ENCODE measurements at places on chromosomes 3 and 15.

GRCh38 chr15:51484781-51485180 lies 137.8 kb downstream of the DMXL2 start:
- DNase-seq = no peak

DNA sequence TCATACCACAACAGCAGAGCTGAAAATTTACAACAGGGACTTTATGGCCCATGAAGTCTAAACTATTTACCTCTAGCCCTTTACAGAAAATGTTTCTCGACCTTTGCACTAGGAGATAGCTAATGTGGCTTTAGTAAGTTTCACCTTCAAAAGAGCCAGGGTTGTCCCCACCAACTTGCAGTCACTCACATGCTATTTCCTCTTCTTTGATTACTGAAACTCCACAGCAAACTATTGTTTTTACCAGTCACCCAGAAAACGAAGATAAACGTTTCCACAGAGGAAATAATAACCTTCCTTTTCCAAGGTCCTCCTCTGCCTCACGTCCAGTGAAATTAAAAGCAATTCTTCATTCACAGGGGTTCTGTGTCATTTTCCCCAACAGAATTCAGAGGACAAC lies 48.2 kb downstream of the WWTR1 start:
- DNase-seq = no peak

DNA sequence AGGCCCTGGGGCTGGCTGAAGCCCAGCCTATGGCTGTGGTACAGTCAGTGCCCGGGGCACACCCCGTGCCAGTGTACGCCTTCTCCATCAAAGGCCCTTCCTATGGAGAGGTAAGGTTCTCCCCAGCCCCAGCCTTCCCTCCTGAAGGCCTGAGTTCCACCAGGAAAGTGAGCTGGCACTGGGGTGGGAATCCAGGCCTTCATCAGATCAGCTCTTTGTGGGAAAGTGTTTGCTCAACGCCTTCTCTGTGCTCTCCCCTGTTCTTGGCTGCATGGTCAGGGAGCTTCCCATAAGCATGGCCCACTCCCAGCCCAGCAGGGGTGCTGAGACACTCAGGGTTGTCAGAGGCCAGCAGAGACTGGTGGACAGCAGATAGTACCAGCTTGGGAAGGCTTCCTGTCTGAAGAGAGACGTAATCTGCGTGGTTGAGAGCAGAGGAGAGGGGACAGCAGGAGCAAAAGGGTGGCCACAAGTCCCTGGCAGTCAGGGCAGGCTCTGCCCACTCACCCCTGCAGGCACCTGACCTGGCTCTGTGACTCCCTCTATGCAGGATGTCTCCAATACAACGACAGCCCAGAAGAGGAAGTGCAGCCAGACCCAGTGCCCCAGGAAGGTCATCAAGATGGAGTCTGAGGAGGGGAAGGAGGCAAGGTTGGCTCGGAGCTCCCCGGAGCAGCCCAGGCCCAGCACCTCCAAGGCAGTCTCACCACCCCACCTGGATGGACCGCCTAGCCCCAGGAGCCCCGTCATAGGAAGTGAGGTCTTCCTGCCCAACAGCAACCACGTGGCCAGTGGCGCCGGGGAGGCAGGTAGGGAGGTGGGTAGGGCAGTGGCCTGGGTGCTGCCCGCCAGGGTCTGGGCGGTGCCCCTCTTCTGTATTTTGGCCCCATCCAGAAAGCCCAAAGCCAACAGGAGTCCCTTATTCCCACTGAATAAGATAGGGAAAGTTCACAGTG lies 38.4 kb downstream of the PML start:
- no peak for DNase-seq

DNA sequence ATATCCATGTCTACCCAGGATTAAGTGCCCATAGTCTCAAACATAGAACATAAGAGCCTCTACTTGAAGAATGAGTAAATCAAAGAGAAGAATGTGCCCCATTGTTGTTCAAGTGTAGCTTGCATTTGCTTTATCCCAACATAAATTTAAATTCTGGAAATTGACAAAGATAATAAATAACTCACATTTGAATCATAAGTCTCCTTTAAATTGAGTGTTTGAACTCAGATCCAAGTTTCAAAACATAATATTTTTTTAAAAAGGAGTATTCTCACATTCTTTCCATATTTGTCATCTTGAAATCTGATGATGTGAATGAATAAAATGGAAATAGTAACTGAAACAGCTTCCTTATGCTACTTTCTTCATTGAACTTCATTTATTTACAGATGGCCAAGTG lies 135.2 kb downstream of the MECOM start:
- no peak for DNase-seq

GRCh38 chr3:107464037-107464436 lies 58.7 kb upstream of the BBX start:
- DNase-seq = no peak

GRCh38 chr3:150480877-150481276 lies 65.4 kb downstream of the SERP1 start:
- DNase-seq = no peak

GRCh38 chr15:70339571-70340493 lies 242.1 kb upstream of the TLE3 start:
- DNase-seq = peak; percentile 94

- no peak for DNase-seq
Observed at GRCh38 chr3:4895838-4896237, 83.4 kb upstream of the BHLHE40 start.

DNA sequence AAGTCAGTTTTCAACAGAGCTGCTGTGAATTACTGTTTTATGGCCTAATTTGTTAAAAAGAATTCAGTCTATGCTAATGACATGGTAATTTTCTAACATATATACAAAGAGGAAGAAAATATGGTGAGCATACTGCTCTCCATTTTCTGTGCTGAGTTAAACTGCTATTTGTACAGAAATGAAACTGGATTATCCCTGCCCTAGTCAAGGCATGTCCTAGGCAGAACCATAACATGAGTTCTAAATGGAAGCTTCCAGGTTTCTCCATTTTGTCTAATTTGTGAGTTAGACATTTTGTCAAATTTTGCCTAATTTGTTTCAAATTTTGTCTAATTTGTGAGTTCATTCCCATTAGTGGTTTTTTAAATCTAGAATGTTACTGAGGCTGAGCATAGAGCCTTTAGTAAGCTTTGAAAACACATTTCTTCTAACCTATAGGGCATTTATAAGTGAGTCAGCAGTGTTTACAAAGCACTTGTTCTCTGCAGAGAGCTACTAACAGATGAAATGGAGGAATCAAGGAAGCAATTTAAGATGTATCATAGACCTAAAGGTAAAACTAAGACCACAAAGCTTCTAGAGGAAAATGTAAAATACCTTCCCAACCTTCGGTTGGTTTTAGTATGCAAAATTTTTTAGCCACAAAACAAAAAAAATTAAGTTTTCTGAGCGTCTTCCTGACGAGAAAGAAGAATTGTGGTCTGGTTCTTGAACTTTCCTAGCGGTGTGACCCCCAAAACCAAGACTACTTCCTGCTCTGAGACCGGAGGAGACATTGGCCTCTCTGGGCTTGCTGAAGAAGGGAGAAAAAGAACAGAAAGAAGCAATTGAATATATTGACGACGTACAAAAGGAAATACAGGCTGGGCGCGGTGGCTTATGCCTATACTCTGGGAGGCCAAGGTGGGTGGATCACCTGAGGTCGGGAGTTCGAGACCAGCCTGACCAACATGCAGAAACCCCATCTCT lies 9.8 kb downstream of the P2RY14 start:
- no peak for DNase-seq

DNA sequence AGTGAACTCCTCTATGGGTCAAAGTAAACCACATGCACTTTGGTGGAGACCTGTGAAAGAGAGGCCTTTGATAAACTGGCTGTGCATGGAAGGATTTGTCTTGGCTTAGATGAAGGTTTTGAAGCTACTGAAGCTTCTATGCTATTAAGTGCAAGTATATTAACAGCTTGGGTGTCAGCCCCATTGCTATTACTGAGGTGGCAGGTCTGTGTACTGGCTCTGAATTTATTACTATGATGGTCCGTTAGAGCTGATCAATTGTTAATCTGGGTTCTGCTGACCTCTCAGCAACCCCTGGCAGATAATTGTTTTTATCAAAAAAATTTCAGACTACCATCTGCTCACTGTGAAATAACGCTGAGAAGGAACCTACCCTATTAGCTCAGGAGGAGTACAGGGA lies 268.2 kb downstream of the CACNA2D3 start:
- DNase-seq = no peak

- DNase-seq = no peak
Observed at GRCh38 chr3:179676081-179676480, 23.2 kb downstream of the USP13 start.

GRCh38 chr3:120021523-120021922 lies 72.7 kb downstream of the GSK3B start:
- DNase-seq = no peak

- no peak for DNase-seq
Observed at GRCh38 chr15:34900748-34901147, 68.8 kb downstream of the AQR start.

DNA sequence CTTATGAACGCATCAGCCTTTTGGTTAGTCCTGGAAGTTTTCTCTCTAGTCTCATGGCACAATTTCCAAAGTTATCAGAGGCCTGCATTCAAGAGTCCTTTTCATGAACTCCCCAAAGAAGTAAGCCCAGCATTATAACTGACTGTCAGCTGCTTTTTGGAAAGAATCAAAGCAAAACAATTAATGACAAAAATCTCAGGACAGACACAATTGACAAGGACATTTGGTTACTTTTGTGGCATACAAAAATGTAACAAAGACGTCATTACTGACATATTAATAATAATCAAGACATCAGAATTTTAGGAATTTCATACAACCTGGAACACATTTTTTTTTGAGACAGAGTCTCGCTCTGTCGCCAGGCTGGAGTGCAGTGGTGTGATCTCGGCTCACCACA lies 21.2 kb downstream of the KATNBL1 start:
- DNase-seq = no peak

GRCh38 chr15:78049691-78050440 lies 27.6 kb downstream of the TBC1D2B start:
- DNase-seq = no peak

- no peak for DNase-seq
Observed at GRCh38 chr3:186096290-186096689, 12.6 kb downstream of the ETV5 start.

DNA sequence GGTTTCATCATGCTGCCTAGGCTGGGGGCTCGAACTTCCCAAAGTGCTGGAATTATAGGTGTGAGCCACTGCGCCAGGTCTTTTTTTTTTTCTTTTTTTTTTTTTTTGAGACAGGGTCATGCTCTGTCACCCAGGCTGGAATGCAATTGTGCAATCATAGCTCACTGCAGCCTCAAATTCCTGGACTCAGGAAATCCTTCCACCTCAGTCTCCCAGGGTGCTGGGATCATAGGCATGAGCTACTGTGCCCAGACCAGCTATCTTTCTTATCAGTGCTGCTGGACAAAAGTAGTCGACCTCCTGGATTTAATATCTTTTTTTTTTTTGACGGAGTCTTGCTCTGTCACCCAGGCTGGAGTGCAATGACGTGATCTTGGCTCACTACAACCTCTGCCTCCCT lies 60.8 kb downstream of the TFDP2 start:
- DNase-seq = no peak

DNA sequence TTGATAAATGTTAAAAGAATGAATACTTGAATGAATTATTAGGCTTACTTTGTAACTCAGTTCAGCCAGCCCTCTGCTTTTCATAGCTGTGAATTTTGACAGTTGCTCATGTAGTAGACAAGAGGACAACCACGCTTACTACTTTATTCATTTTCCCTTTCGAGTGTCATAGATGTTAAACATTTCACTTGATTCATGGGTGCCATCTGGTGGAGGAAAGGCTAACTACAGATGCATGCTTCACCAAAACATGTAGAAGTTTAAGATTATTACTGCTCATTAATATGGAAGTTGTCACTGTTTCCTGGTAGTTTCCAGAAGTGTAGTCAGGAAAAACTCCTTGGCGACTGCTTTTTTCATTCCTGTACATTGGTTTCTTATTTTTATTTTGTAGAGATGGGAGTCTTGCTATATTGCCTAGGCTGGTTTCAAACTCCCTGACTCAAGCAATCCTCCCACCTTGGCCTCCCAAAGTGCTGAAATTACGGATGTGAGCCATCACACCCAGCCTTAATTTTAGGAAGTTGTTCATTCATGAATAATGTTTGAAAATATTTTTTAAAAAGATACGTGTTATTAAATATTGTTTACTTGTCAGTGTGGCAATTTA lies 163.2 kb downstream of the B3GALNT1 start:
- peak; percentile 62 for DNase-seq

- DNase-seq = no peak
Observed at GRCh38 chr15:55279746-55280351, 9.8 kb downstream of the RAB27A start.

GRCh38 chr3:50913260-50913659 lies 238.5 kb downstream of the DOCK3 start:
- DNase-seq = no peak

DNA sequence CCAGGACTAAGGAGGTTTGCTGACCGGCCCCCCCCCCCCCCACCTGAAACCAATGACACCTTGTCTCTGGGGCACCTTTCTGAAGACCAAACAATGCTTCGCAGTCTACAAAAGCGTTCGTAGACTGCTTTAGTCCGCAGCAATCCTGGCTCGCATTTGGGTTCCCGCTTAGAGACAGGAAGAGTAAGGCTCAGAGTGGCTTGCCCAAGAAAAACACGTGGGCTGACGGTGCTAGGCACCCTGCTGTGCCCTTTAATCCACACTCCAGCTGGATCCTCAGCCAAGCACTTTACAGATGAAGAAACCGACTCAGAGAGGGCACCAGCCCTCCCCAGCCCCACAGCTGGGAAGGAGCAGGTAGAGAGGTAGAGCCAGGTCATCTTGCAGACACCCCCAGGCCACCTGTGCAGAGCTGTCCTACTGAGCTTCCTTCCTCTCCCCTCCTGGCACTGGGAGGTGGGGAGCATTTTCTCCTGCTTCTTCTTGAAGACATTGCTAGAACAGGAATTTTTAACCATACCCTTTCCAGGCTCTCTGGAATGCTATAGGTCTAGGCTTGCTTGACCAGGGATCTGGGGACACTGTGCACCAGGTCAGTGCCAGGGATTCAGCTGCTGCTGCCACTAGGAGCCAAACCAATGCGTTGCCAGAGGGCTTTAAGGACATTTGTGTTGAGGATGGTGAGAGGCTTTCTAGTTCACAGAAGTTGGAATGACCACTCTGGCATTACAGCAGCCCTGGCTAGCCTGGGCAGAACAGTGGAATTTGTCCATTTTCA lies 1.0 kb upstream of the KLF15 start:
- peak; percentile 81 for DNase-seq

DNA sequence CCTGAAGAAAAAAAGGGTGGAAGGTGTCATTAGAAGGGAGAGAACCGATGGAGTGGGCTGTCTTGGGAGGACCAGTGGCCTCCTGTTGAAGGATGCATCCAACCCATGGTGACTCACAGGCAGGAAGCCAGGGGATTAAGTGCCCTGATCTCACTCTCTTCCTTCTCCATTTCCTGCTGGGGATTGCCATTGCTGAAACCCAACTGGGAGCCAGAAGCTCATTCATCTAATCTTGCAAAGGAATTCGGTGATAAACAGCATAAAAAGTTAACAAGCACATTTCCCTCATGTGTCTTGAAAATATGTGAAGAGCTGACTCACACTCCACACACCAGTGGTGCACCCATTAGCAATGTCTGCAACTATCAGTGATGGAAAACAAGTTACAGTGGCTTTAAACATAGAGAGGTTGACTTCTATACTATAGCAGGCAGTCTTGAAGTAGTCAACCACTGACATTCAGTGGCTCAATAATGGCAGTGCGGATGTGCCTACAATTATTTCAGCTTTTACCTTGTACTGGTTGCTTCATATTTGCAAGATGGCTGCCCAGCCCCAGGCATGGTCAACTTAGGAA lies 12.8 kb upstream of the CSRNP1 start:
- no peak for DNase-seq
